ENCODE measurements at places on chromosomes 12 and 14. TPM values are rescaled to one million over a fixed set of nuclear protein-coding genes. Genes with fewer than 3 reads are reported as not detected.
A peak's percentile ranks its signal among the peaks of the same experiment; 100 is the strongest.

DNA sequence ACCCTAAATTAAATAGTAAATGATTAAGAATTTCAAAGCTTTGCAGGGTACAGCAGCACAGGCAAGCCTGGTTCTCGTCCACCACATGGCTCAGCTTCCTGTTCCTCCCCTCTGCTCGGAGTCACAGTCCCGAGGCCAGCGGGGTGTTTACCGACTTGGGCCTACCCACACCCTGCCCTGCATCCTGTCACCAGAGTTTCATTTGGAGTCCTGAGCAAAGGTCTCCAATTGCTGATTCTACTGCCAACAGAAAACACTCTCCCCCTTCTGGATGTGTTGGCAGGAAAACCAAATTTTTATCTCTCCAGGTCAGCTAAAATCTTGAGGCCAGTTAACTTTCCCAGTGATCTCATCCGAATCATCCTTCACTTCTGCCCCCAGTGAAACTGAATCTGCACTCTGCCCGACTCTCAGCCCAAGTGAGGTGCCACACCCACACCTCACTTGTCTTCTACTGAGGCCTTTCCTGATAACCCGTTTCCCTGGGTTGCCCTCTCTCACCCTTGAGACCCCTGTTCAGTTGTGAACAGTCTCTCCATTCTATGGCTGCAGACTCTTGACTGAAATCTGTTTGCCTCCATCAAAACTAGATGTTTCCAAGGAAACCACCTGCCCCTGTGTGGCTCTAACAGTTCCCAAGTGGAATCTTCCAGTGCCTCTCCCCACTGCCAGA lies 71.2 kb downstream of the VCPKMT start:
- no peaks in the 10 kb centered on the region for H3K36me3 ChIP-seq
- H3K27me3 ChIP-seq, result no peaks in the 10 kb centered on the region
- peaks cover 39% of the 10 kb centered on the region for H3K4me1 ChIP-seq
- no peak for DNase-seq
- H3K4me3 ChIP-seq, result no peak overlapping the region

DNA sequence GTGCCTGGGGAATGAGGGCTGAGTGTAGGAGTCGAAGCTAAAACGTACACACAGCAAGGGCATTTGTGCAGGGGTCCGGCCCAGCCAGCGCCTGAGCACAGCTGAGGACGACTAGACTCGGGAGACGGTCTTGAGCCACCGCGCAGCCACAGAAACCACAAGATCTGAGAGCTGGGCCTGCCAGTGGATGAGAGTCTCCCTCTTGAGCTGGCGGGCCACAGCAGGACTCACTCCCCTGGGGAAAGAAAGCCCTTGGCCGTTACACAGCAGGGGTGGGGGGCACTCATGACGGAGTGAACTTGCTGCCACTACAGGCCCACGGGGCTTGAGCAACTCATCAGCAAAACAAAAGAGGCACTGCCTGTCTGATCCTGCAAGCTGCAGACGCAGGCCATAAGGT lies 23.0 kb downstream of the STX2 start:
- peaks cover 21% of the 10 kb centered on the region for H3K36me3 ChIP-seq
- no peaks in the 10 kb centered on the region for H3K27me3 ChIP-seq
- DNase-seq, result no peak
- peaks cover 7% of the 10 kb centered on the region for H3K4me1 ChIP-seq
- no peak overlapping the region for H3K4me3 ChIP-seq
- no peak overlapping the region for H3K27ac ChIP-seq

KSR2 gene
- total RNA-seq, result 0.09 TPM

TAS2R7 gene
- not detected for total RNA-seq

MAP3K9 gene
- 0.47 TPM for total RNA-seq

- no peaks in the 10 kb centered on the region for H3K4me1 ChIP-seq
- no peak overlapping the region for H3K4me3 ChIP-seq
- no peak overlapping the region for H3K27ac ChIP-seq
- no peak for DNase-seq
Measured at GRCh38 chr12:27003421-27004381, 10.5 kb downstream of the TM7SF3 start.

- no peaks in the 10 kb centered on the region for H3K27me3 ChIP-seq
- no peaks in the 10 kb centered on the region for H3K36me3 ChIP-seq
- H3K27ac ChIP-seq, result no peak overlapping the region
- no peaks in the 10 kb centered on the region for H3K4me1 ChIP-seq
Measured at GRCh38 chr12:115233891-115234543, 550.0 kb upstream of the TBX3 start.

DNA sequence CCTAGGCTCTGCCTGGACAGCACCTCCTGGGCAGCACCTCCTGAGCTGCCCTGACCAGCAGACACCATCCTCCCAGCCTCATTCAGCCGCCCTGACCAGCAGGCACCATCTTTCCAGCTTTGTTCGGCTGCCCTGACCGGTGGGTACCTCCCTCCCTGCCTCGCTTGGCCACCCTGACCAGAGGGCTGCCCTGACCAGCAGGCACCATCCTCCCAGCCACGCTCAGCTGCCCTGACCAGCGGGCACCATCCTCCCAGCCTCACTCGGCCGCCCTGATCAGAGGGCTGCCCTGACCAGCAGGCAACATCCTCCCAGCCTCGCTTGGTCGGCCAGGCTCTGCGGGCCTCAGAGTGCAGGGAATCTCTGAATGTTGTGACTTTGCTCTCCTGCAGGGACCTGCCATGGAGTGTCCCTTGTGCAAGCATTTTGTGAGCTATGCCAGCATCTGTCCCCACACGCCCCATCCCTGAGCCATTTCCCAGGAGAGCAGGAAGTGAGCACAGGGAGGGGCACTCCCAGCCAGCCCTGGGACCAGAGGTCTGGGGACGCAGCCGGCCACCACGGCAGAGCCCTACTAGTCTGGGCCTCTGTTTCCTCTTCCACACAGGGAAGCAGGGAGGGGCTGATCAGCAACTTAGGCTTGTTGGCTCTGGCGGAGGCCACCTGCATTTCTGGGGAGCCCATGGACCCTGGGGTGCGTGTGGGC lies 265.5 kb downstream of the SEC23A start:
- H3K4me1 ChIP-seq, result no peaks in the 10 kb centered on the region
- H3K27me3 ChIP-seq, result no peaks in the 10 kb centered on the region
- DNase-seq, result no peak

GRCh38 chr12:51160814-51161459 lies 12.0 kb downstream of the TFCP2 start:
- no peak overlapping the region for H3K27ac ChIP-seq
- no peaks in the 10 kb centered on the region for H3K27me3 ChIP-seq
- no peaks in the 10 kb centered on the region for H3K36me3 ChIP-seq
- H3K4me3 ChIP-seq, result no peak overlapping the region
- no peak for DNase-seq
- H3K4me1 ChIP-seq, result peaks cover 7% of the 10 kb centered on the region

DNA sequence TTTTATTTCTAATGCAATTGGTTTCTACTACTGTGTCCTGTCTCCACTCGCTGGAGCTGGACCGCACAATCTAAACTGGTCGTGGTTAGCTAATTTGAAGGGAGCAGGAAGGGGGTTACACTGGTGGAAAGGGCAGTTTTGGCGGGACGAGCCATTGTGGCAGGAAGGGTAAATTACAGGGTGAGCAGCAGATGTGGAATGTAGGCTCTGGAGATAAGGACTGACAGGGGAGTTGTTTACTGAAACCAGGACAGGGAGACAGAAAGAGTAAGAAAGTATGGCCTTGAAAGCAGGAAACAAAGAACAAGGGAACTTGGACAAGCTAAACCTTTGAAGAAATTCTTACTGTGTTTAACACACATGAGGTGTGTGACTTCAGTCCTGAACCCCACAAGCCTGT lies 147.8 kb downstream of the ATXN7L3B start:
- H3K36me3 ChIP-seq, result no peaks in the 10 kb centered on the region
- H3K27me3 ChIP-seq, result no peaks in the 10 kb centered on the region
- H3K4me1 ChIP-seq, result no peaks in the 10 kb centered on the region
- DNase-seq, result no peak
- no peak overlapping the region for H3K4me3 ChIP-seq

DNA sequence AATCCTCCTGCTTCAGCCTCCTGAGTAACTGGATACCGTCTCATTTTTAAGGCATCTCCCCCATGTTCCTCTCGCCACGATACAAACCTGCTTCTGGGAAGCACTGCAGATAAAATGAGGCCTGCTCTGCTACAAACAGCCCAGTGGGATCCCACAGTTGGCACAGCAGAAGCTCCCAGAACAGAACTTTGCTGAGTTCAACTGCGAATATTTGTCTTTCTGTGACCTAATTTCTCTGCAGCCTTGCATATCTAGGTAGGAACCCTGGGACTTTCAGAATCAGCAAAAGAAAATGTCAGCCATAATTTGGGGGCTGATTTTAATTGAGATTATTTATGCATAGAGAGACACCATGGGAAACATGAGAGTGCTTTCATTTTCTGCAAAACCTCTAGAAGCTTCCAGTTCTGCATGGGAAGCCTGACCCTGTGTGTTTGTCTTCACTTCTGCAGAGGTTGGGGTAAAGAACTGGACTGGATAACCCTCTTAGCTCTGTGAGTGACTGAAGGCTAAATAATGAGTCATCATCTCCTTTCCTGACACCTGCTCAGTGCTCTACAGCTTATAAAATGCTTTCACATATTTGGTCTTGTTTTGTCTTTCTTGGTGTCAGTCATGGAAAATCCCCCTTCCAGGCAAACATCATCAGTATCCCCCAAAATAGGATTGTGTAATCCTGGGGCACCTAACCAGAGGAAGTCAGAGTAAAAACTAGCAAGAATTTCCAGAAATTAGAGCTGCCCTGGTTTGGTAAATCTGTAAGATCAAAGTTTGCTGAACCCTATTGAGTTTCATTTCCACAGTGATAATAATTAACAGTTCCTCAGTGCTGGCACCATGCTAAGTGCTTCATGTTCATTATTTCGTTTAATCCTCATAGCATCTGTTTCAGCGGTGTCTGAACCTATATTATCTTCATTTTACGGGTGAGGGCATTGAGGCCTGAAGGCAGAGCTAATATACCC lies 185.8 kb downstream of the SLC15A4 start:
- H3K4me1 ChIP-seq, result no peaks in the 10 kb centered on the region
- H3K27ac ChIP-seq, result peak overlapping the region; percentile 43

TCL1A gene
- 6.4 TPM for total RNA-seq

FGF6 gene
- total RNA-seq, result not detected

GRCh38 chr14:95228240-95228639 lies 70.9 kb upstream of the DICER1 start:
- DNase-seq, result no peak
- H3K27me3 ChIP-seq, result no peaks in the 10 kb centered on the region
- H3K4me1 ChIP-seq, result no peaks in the 10 kb centered on the region
- H3K27ac ChIP-seq, result no peak overlapping the region

GRCh38 chr14:68737086-68737485 lies 55.8 kb downstream of the ZFP36L1 start:
- H3K4me3 ChIP-seq, result no peak overlapping the region
- H3K36me3 ChIP-seq, result no peaks in the 10 kb centered on the region

DNA sequence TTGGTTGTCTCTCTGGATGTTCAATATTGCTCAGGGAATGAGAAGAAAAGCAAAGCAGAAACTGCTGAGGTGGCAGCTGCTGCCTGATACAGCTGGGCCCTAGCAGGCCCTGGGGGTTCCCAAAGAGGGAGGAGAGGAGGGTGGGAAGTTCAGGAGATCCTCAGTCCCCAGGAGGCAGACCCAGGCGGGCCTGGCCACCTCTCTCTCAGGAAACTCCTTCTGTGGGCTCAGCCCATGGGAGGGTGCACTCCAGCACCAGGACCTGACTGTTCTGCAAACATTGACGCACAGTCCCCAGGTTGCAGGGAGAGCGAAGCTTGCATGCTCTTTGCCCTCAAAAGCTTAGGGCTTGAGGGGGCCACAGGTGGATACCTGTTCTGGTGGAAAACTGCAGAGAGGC lies 29.6 kb downstream of the IRF2BPL start:
- no peaks in the 10 kb centered on the region for H3K27me3 ChIP-seq
- H3K4me3 ChIP-seq, result no peak overlapping the region
- no peak overlapping the region for H3K27ac ChIP-seq

RHEBL1 gene
- 3.2 TPM for total RNA-seq

KRT78 gene
- total RNA-seq, result 0.42 TPM

DNA sequence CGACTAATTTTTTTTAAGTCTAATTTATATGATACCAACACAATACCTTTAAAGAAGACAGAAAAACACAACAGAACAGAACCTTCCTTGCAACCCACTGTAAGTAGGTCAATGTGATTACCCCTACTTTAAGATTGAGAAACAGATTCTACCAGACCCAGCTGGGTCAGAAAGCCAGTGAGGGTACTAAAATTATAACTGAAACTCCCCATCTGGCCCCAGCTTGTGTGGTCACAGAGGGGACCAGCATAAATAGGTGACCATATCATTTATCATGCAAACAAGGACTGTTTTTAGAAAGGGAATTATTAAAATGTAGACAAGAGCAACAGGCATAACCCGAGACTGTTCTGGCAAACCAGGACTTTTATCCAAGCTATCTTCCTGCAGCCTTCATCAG lies 30.1 kb upstream of the FRMD6 start:
- DNase-seq, result no peak
- H3K4me3 ChIP-seq, result no peak overlapping the region
- H3K27me3 ChIP-seq, result no peaks in the 10 kb centered on the region
- no peaks in the 10 kb centered on the region for H3K4me1 ChIP-seq

- H3K4me3 ChIP-seq, result no peak overlapping the region
- no peak for DNase-seq
- no peak overlapping the region for H3K27ac ChIP-seq
Measured at GRCh38 chr14:71056168-71056567, 148.9 kb downstream of the PCNX1 start.

SLC5A8 gene
- total RNA-seq, result 0.33 TPM

GRCh38 chr14:36981832-36982529 lies 190.4 kb downstream of the SLC25A21 start:
- H3K27ac ChIP-seq, result no peak overlapping the region
- no peaks in the 10 kb centered on the region for H3K36me3 ChIP-seq
- H3K27me3 ChIP-seq, result no peaks in the 10 kb centered on the region
- H3K4me3 ChIP-seq, result no peak overlapping the region

GRCh38 chr12:49801141-49802063 lies 26.8 kb downstream of the NCKAP5L start:
- no peaks in the 10 kb centered on the region for H3K4me1 ChIP-seq
- H3K4me3 ChIP-seq, result no peak overlapping the region
- H3K27me3 ChIP-seq, result no peaks in the 10 kb centered on the region
- no peak for DNase-seq
- no peak overlapping the region for H3K27ac ChIP-seq

PTHLH gene
- total RNA-seq, result 0.57 TPM

DNA sequence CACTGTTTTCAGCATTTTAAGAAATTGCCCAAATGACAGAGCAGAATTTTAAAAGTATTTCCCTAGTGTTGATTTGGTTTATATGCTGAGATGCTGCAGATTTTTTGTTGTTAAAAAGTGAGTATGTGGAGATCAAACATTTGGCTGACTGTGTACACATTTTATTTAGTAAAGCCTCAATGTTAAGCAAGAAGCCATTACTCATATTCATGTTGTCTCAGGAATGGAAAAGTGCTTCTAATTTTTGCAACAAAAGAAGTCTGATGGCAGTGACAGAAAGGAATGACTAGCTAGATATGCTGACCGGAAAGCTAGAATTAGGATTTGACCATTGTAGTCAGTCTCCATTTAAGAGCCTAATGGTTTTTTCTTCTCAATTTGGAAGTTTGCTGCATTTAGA lies 22.5 kb downstream of the SLC38A6 start:
- no peaks in the 10 kb centered on the region for H3K4me1 ChIP-seq
- H3K4me3 ChIP-seq, result no peak overlapping the region
- H3K36me3 ChIP-seq, result no peaks in the 10 kb centered on the region
- no peak for DNase-seq

RPL10L gene
- total RNA-seq, result not detected

CARMIL3 gene
- total RNA-seq, result 0.52 TPM

GRCh38 chr12:45217846-45218245 lies 2.0 kb downstream of the ANO6 start:
- peaks cover 37% of the 10 kb centered on the region for H3K4me1 ChIP-seq
- no peak for DNase-seq
- H3K27ac ChIP-seq, result no peak overlapping the region
- no peaks in the 10 kb centered on the region for H3K27me3 ChIP-seq
- peak overlapping the region; percentile 98 for H3K4me3 ChIP-seq

- no peak overlapping the region for H3K27ac ChIP-seq
- DNase-seq, result no peak
- H3K4me3 ChIP-seq, result no peak overlapping the region
Measured at GRCh38 chr14:86796221-86797074, 1196.5 kb downstream of the GALC start.

KLHDC1 gene
- total RNA-seq, result 3.9 TPM

All from thymus (tissue), 14 donors.